ENCODE measurements at places on chromosomes 5 and 9.

DNA sequence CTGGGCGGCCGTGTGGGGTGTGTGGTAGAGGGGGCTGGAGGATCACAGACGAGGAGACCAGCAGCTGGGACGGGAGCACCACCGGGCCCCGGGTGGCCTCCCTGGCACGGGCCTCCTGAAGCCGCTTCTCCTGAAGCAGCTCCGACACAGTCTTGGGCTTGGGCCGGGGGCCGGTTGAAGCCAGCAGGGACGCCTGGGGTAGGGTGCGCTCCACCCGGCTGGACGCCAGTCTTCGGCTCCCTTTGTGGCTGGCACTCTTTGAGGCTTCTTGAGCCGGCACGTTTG lies 5.5 kb upstream of the CARD9 start:
- no peak for DNase-seq

DNA sequence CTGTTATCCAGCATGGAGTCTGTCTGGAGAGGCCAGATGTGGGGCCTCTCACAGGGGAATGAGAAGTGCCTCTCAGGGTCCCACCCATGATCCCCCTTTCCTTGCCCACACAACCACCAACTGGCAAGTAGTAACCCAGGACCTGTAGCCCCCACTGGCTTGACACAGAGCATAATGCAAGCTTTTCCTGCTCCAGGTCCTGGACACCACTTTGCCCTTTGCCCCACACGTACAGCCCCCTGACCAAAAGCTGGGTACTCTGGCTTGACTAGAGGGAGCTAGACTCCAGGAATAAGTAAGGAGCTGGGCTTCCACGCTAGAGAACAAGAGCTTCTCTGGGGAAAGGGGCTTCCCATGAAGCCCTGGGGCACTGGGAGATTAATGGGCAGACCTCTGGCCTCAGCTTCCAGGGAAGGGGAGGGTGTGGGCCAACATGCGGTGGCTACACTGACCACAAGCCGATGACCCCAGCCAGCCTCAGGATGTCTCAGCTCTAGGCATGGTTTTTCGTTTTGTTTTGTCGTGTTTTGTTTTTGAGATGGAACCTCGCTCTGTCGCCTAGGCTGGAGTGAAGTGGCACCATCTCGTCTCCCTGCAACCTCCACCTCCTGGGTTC lies 109.5 kb downstream of the C9orf50 start:
- DNase-seq = no peak

DNA sequence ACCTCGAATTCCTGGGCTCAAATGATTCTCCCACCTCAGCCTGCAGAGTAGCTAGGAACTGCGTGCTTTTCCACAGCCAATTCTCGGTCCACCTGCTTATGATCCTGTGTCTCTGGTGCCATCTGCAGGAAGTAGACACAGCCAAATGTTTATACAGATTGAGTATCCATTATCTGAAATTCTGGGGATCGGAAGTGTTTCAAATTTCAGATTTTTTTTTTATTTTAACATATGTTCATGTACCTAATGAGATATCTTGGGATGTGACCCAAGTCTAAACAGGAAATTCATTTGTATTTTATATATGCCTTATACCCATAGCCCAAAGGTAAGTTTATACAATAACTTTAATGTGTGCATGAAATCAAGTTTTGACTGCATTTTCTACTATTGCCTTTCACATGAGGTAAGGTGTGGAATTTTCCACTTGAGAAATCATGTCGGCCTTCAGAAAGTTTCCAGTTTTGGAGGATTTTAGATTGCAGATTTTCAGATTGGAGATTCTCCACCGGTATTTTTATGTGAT lies 89.5 kb downstream of the ESM1 start:
- no peak for DNase-seq

GRCh38 chr5:14723701-14724132 lies 59.2 kb downstream of the OTULIN start:
- no peak for DNase-seq

GRCh38 chr5:106241409-106241808 lies 1429.3 kb downstream of the EFNA5 start:
- no peak for DNase-seq

DNA sequence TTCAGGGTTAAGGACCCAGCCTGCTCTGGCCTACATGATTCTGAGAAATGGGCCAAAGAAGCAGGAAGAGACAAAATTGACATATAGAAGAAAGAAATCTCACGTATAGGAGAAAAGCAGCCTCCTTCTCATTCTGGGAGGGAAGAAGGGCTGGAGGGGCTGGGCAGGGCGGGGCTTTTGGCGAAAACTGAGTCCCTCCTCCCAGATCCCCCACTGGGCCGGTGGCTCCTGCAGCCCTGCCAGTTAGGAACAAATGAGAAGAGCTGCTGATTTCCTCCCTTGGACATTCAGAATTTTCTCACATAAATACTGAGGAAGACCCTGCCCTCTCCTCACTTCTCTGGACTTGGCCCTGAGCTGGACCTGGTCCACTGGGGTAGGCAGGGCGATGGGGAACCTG lies at the start of gene WNT8A:
Gene WNT8A, plus strand, starts transcription at position 332 of the 400 bp plus-strand sequence. CDS start 95 bp downstream, outside the sequence.
- no peak for DNase-seq

DNA sequence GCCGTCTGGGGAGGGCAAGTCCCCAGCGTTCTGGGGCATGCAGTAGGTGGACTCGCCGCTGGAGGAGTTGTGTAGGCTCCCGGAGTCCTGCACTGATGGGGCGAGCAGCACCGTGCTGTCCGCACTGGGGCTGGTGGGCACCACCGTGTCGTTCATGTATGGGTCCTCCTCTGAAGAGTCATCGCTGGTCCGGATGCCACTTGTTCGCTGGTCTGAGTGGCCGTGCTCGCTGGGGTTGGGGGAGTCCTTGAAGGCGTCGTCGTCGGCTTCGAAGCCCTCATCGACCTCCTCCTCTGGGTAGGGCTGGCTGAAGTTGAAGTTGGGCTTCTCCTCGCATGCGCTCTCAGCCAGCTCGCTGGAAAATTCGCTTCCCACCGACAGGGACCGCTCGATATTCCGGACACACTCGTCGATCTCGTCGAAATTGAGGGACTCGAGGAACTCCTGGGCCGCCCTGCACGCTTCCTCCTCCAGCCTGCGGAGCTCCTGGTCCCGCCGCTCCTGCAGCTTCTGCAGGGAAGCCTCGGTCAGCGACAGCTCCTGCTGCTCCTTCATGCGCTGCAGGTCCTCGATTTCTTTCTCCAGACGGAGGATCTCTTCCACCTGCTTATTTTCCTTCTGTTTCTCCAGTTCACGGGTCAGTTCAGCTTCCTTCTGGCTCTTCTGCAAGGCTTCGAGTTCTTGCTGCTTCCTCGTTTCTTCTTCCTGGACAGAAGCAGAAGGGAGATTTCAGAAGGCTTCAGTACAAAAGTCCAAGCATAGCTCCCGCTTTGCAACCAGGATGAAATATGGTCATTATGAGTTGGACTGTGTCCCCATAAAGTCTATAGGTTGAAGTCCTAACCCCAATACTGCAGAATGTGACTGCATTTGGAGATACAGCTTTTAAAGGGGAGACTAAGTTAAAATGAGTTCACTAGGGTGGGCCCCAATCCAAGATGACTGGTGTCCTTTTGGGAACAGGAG lies 84.6 kb upstream of the RETREG1 start:
- no peak for DNase-seq

DNA sequence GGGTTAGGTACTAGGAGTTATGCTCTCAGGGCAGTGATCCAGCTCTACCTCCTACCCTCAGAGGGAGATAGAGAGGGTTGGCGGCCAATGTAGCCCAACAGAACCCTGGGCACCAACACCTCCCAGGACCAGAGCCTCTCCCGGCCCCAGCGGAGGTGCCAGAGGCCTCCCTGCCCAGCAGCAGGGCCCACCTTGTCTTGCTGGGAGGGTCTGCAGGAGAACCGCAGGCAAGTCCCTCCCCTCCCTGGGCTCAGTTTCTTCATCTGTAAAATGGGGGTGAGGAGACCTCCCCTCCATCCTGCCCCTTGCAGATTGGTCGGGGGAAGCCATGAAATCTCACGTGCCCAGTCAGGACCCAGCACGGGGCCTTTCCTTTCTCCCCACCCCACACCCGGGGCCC lies 34.4 kb downstream of the HK3 start:
- no peak for DNase-seq

- no peak for DNase-seq
Measured at GRCh38 chr5:149617760-149618306, 36.5 kb downstream of the ARHGEF37 start.

- no peak for DNase-seq
Measured at GRCh38 chr5:179406031-179406961, 61.0 kb upstream of the ADAMTS2 start.

DNA sequence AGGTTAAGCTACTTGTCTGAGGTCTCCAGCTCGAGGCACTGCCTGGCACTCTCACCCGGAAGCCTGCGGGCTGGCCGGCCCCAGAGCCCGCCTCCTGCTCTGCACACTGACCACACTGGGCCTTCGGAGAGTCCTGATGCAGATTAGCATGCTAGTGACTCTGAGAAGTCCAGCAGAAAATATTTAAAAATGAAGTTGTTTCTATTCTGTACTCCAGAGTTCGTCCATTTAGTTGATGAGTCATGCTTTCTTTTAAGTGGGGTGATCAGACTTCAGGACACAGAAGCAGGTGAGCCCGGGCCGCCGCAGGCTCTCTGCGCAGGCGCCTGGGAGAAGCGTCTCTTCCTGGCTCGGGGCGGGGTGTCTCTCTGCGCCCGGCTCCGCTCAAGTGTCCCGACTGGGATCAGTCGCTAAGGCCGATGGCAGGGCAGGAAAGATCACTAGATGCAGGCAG lies 32.5 kb downstream of the FAM240B start:
- DNase-seq = no peak

DNA sequence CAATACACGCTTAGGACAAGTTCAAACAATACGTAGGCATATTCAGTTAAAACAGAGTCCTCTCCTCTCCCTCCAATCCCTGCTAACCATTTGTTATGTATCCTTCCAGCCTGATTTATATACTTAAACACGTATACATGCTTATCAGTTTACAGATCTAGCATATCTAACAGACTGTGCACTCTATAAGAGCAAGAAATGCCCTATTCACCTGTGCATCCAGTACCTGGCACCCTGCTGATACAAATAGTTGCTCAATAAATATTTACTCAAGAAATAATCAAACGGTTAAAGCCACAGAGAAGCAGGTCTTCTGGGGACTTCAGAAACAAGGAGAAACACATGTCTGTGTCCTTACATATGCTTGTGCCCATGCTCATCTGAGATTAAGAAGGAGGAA lies 55.9 kb downstream of the MLLT3 start:
- DNase-seq = no peak

GRCh38 chr5:137607771-137608170 lies 108.6 kb upstream of the SPOCK1 start:
- no peak for DNase-seq

DNA sequence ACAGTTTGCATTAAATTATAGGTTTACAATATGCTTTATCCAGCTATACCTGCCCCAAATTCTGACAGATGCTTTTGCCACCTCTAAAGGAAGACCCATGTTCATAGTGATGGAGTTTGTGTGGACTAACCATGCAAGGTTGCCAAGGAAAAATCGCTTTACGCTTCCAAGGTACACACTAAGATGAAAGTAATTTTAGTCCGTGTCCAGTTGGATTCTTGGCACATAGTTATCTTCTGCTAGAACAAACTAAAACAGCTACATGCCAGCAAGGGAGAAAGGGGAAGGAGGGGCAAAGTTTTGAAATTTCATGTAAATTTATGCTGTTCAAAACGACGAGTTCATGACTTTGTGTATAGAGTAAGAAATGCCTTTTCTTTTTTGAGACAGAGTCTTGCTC lies 41.0 kb downstream of the FXN start:
- no peak for DNase-seq

GRCh38 chr9:70111042-70111602 lies 67.5 kb downstream of the MAMDC2 start:
- DNase-seq = peak; percentile 35

GRCh38 chr5:97229688-97230285 lies 46.7 kb upstream of the RIOK2 start:
- DNase-seq = no peak

DNA sequence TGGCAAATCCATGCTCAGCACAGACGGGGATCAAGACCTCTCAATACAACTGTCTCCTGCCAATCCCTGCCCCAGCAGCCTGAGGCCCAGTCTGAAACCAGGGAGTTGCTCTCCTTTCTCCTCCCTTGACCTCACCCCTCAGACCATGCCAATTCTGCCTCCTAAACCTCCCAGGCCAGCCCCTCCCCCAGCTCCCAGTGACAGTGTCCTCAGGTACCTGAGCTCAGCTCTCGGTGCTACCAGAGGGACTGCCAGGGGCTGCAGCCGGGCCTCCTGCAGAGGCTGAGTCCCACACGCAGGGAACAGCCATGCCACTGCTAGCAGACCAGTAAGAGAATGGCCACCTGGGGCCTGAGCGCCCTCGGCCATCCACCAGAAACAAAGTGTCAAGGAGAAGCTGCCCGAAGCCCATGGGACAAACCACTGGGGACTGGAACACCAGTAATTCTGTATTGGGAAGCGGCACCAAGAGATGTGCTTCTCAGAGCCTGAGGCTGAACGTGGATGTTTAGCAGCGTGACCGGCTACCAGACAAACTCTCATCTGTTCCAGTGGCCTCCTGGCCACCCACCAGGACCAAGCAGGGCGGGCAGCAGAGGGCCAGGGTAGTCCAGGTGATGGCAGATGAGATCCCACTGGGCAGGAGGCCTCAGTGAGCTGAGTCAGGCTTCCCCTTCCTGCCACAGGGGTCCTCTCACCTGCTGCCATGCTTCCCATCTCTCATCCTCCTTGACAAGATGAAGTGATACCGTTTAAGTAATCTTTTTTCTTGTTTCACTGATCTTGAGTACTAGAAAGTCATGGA lies 557 bp upstream of the IL3 start:
- peak; percentile 10 for DNase-seq

- DNase-seq = no peak
Measured at GRCh38 chr5:173962436-173962972, 26.5 kb upstream of the C5orf47 start.

Data from activated B cell treated with CpG ODN at 0.5 μM for 24 hours (primary cell).